ENCODE measurements at places on chromosomes 3 and 15.

GRCh38 chr15:87578776-87579175 lies 677.8 kb downstream of the NTRK3 start:
- DNase-seq: no peak

- DNase-seq: no peak
Observed at GRCh38 chr3:52600258-52600657, 63.9 kb downstream of the UQCC5 start.

GRCh38 chr3:193874997-193875593 lies 260.9 kb upstream of the HES1 start:
- no peak for DNase-seq

- no peak for DNase-seq
Observed at GRCh38 chr3:141414800-141415462, 46.6 kb downstream of the ZBTB38 start.

DNA sequence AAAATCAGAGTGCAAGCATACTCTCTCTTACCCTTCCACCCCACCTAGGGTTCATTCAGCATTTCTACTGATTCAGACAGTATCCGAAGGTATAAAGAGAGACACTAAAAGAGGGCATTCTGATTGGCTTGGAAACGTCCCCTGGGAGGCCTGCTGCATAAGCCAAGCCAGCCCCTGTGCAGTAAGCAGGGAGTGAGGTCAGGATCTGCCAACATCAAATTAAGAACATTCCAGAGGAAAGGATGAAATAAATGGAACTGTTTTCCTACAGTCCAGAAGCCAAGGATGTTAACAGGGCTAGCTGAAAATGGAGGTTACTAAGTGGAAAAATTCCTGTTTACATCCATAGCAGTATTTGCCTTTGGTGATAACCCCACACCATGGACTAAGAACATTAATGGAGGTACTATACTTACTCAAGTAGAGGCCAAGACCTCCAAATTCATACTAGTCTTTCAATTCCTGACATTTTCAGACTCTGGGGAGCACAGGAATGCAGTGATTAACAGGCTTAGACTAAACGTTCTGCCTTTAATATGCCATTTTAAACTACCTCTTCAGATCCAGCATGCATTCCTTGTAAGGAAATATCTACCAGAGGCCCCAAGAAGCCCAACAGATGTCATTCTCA lies 34.5 kb downstream of the NPTN start:
- peak; percentile 20 for DNase-seq

GRCh38 chr3:151538456-151539393 lies 77.9 kb upstream of the IGSF10 start:
- peak; percentile 94 for DNase-seq

GRCh38 chr3:141386611-141387111 lies 18.4 kb downstream of the ZBTB38 start:
- no peak for DNase-seq

DNA sequence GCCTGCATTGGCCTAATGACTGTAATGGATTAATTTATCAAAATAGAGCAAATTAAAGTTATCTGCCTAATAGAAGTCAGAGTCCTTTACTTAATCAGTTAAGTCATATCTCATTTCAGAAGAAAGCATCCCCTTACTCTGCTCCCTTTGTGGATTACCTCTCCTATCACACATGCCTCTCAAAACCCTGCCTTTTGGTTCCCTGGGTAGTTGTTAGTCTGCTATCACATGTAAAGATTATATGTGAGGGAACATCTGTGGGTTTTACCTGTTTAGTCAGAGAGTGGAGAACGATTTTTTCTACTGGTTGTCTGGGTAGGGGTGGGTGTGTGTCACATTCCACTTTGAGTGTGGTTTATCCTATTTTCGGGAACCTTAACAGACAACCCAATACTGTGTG lies 16.4 kb downstream of the UBE2E2 start:
- DNase-seq: no peak

DNA sequence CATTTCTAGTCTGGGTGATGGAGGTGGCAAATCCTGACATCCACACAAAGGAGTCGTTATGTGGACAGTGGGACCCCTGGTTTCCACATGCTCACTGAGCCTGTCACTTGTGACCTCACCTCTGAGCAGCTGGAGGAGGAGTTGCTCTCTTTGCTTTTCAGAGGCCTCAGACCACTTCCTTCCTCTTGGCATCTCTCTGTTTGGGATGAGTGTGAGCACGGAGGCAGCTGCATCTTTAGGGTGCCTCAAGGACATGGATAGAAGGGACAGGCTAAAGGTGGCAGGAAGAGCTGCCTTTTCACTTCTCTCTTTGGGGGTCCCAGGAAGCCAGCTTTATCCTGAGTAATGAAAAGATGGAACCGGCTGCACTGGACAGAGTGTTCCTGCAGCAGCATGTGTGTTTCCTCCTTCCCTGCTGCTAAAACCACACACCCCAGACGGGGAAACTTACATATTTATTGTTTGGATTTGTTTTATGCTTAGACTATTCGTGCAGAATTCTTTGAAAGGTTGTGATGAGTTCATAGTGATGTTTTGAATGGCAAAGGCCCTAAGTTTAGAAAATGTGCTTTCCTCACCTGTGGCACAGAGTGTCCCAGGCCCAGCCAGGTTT lies 31.8 kb downstream of the GPR171 start:
- no peak for DNase-seq

DNA sequence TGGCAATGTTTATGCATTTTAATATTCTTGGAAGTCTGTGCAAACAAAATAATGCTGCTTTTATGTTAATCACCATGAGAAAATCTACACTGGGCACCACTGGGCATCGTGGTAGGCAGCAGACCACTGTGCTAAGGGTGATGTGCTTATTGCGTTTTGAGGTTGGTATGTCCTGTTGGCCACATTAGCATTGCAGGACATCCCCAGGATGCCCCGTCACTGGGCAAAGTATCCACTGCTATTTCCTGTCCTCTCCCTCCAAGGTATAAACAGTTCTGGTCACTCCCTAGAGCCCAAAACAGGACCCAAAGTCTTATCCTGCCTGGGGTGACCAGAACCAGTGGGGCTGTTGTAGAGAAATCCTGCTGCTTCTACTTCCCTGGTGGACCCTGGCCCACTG lies 284.2 kb upstream of the ROPN1 start:
- DNase-seq: no peak

DNA sequence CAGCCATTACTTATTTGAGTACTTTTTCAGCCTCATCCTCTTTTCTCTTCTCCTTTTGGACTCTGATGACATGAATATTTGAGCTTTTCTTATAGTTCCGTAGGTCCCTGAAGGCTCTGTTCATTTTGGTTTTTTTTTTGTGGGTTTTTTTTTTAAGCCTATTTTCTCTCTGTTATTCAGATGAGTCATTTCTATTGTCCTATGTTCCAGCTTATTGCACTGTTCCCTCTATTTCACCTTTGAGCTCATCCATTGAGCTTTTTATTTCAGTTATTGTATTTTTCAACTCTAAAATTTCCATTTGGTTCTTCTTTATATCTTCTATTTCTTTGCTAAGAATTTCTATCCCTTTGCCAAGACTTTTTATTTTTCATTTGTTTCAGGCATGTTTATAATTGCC lies 7.2 kb upstream of the MGLL start:
- no peak for DNase-seq

DNA sequence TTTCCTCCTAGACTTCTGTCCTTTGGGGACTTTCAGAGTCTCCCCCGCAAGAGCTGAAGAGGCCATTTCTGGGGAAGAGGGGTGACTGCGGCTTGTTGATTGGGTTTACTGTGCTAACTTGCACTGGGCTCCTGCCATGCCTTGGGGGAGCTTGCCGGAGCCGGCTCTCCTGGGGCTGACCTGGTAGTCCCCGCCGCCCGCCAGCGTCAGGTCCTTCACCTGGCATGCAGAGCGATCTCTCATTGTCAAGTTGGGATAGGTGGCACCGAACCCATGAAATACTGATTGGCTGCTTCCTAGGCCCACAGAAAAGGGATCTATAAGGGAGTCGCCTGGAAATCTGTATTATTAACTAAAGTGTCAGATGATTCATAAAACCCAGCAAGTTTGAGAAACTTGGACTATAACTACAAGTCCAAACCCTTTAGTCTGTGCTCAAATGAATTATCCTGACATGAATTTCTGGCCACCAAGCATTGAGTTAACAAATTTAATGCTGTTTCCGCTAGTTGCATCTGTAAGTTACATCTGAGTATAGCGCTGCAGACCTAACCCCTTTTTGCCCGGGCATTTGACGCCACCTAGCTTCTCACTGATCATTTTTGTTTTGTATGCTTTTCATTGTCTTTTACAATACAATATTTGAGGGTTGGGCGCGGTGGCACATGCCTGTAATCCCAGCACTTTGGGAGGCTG lies 607 bp upstream of the IMP3 start:
- peak; percentile 78 for DNase-seq

GRCh38 chr15:51348688-51349087 lies 7.2 kb downstream of the GLDN start:
- DNase-seq: no peak

GRCh38 chr3:130688015-130688688 lies 58.5 kb downstream of the PIK3R4 start:
- no peak for DNase-seq

- peak; percentile 65 for DNase-seq
Observed at GRCh38 chr3:17935222-17935621, 192.8 kb upstream of the TBC1D5 start.

- no peak for DNase-seq
Observed at GRCh38 chr3:108076564-108076963, 14.3 kb downstream of the CD47 start.

- DNase-seq: no peak
Observed at GRCh38 chr15:98954411-98954810, 53.2 kb downstream of the PGPEP1L start.

DNA sequence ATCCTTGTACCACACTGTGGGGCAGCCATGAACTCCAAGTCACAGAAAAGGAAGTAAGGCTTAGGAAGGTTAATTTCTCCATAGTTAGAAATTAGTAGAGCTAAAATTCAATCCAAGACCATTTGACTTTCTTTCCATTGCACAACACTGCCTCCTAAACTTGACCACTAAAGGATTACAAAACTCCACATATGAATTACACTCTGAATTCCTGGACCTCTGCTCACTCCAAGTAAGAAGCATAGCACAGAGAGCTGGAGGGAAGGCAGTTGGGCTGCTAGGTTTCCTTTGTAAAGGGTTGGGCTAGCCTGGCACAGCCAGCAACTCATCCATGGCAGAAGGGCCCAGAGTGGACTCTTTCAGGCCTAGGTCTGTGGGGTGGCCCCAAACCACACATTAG lies 134.4 kb downstream of the MYLK start:
- DNase-seq: no peak

- no peak for DNase-seq
Observed at GRCh38 chr3:152797751-152798432, 37.0 kb upstream of the P2RY1 start.

GRCh38 chr3:4067893-4068292 lies 235.3 kb upstream of the SETMAR start:
- peak; percentile 9 for DNase-seq

GRCh38 chr15:58336161-58336560 lies 95.6 kb upstream of the LIPC start:
- no peak for DNase-seq

DNA sequence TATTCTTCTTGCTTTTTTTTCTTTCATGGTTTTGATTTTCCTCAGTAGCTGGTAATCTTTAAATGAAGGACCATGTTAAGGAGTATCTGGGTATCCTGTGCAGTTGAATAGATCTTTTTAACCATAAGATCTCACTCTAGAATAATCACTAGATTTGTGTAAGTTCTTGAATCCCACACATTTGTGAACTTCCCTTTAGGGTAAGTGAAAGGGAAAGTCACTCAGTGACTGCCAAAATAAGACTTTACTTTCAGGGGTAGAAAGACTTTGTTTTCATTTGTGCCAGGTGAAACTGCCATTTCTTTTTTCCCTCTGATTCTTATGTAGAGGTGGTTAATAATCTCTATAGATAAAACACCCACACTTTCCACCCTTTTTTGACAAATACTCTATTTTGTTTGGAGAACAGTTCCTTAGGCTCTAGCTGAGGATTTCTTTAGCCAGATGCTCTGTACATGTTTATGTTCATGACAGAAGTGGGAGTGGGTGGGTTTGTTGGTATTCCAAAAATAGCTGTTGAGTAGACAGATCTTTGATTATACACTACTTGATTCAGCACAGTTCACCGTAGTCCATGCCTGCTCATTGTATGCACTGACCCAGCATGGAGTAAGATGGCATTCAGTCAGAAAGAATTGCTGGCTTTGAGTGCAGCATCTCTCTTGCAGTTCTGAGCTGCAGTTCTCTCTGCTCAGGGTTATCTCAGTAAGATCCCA lies 28.5 kb downstream of the LRRC49 start:
- DNase-seq: no peak

GRCh38 chr3:107063351-107063750 lies 313.9 kb upstream of the CCDC54 start:
- no peak for DNase-seq

DNA sequence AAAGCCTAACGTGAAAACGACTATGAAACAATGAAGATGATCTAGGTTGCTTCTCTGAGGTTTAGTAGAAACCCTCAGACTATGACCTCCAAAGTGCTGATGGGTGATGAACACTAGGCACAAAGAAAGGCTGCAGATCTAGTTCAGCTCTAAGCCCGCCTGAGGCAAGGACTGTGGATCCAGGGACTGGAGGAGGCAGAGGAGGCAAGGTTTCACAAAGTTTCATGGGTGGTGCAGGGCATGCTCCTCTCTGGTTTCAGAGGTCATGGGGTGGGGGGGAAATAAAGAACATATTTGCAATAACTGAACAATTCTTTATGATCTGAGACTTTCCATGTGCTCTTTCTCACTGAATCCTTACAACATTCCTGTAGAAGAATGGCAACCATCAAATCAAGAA lies 679.2 kb downstream of the NTRK3 start:
- no peak for DNase-seq

DNA sequence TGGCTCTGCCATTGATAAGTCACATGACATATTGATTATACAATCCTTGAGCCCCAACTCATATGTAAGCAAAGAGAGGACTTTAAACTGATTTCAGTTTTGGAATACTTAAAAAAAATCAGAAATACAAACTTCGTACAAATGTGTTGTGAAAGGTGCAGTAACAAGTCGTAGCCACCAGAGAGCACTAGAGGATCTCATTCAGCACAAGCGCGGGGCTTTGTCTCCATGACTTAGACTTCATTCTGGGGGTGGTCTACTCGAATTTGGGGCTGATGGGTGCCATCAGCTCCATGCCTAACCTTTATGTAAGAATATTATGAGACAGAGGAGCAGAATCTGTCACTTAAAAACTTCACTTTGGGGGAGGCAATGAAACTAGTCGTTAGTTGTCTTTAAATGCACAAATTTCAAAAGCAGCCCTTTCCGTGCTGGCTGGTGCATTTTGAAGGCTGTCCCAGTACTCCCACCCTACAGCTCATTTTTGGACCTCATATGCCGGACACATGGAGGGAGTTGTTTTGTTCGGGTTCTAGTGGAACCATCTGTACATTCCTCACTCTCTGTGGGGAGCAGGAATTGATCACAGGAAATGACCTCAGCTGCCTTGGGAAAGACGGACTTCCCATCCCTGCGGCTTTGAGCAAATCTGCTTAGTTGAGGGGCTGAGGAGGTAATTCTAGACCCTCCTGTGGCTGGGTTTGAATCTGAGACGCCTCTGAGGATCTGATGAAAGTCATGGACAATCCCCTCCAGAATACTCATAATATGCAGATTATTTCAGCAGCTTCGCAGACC lies 27.5 kb upstream of the MASP1 start:
- DNase-seq: peak; percentile 52

Measured in NCI-H2171 treated with DMSO at 0.1 percent for 48 hours (cell line).